ENCODE measurements at places on chromosomes 11 and 22.

GRCh38 chr11:45641961-45642360 lies 23.5 kb downstream of the CHST1 start:
- no peak for DNase-seq

GRCh38 chr11:19769820-19770219 lies 57.2 kb downstream of the NAV2 start:
- DNase-seq: no peak

DNA sequence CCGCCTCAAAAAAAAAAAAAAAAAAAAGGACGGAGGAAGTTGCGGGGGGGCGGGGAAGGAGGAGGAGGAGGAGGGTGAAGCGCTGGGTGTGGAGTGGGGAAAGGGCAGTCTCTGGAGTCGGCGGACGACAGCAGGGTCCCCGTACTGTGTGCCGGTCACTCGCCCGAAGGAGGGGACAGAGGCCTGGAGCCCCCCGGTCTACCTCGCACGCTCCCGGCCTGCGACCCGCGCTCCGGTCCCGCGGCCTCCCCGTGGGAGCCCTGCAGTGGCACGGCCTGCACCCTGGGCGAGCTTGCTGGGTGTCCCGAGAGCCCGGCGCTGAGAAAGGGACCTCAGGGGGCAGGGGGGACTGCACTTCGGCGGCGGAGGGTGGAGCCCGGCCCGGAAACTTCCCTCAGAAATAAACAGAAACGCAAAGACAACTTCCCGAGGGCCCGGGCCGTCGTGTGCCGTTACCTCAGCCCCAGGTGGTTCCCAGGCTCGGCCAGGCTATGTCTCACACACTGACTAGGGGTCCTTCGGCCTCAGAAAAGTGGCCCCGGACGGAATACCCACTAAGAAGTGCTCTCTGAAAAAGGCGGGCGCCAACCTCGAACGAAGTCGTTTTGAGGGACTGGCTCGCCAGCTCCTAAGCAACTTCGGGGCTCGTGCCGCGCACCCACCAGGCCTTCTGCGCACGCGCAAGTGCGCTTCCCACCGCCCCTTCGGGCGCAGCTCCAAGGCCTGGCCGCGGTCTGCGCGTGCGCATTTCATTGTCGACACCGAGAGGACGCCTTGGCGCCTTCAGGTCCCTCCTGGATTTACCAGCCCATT lies at the start of gene MAJIN:
MAJIN (minus strand) TSS at position 688 of the 813 bp plus-strand sequence. CDS start 12,703 bp downstream, outside the sequence.
- peak; percentile 82 for DNase-seq

DNA sequence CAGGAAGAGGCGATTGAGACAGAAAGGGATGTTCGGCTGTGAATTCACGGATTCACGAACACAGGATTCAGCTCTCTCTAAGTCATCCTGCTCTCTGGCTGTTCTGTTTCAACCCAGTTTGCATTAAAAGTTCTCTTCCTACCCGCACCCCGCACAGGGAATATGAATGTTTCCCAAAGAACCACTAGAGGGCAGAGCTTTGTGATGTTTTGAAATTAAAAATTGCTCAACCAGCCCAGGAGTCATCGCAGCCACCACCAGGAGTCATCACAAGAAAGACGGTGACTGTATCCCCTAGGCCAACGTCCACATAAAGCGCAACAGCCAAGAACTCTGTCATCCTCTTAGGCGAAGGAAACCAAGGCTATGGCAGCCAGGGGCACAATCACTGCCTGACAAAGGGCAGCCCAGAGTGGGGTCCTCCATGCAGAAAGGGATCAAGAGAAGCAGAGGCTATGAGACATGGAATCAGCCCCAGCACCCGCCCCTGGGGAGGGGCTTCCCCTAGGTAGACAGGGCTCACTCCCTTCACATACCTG lies 122.4 kb downstream of the WT1 start:
- DNase-seq: no peak

GRCh38 chr11:13841393-13841792 lies 121.1 kb upstream of the SPON1 start:
- DNase-seq: no peak

DNA sequence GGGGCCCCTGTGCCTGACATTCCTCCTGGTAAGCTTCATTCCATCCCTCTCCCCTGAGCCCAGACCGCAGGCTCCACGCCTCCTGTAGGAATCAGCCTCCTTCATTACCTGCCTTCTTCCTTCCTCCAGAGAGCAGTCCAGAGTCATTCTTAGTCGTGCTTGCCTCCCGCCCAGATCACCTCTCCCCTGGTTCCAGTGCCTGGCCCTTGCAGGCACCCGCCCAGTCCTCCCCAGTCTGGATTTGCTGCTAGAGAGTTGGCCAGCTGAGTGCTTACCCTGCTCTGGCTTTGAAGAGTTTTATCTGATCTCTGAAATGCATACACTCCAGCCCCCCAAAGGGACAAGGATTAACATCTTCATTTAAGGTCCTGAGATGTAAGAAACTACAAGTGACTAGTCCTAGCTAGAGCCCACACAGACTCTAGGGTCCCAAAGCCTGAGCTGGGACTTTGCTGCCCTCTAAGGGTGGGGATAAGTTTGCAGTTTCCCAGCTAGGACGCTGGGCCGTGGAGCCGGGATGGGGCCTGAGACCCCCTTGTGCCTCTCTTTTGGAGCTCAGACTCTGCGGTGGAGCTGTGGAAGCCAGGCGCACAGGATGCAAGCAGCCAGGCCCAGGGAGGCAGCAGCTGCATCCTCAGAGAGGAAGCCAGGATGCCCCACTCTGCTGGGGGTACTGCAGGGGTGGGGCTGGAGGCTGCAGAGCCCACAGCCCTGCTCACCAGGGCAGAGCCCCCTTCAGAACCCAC lies 1.6 kb downstream of the NR1H3 start:
- peak; percentile 29 for DNase-seq

DNA sequence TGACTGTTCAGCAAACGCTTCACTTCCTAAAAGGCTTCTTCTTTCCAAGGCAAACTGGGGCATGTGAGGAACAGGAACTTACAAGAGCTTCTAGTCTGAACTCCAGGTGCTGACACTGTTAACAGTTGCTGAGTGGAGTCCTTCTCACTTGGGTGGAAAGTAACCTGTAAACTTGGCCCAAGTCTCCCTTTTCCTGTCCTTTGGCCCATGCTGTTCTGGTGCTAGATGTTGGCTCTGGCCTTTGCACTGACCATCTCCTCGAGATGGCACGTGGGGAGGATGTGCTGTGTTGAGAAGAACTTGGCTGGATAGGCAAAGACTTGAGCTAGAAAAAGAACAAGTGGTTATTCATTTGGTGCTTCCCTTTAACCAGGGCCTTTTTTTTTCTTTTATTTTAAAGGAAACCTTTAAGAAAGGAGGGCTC lies 53.6 kb downstream of the PTPRJ start:
- DNase-seq: no peak

DNA sequence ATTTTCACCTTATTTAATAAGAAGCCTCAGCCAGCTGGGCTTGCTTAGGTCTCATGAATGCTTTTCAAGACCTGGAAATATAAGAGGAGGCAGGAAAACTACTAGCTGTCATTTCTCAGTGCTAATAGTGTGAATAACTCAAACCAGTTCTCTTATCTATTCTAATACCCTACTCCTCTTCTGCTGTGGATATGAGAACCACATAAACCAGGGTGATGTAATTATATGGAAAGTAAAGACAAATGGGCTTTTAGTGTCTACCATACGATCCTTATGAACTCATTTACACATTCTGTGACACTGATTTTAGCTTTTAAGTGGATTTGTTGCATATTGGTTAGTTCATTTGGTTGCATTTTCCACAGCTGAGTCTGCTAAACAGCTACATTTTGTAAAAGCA lies 8.6 kb downstream of the PDGFD start:
- no peak for DNase-seq

DNA sequence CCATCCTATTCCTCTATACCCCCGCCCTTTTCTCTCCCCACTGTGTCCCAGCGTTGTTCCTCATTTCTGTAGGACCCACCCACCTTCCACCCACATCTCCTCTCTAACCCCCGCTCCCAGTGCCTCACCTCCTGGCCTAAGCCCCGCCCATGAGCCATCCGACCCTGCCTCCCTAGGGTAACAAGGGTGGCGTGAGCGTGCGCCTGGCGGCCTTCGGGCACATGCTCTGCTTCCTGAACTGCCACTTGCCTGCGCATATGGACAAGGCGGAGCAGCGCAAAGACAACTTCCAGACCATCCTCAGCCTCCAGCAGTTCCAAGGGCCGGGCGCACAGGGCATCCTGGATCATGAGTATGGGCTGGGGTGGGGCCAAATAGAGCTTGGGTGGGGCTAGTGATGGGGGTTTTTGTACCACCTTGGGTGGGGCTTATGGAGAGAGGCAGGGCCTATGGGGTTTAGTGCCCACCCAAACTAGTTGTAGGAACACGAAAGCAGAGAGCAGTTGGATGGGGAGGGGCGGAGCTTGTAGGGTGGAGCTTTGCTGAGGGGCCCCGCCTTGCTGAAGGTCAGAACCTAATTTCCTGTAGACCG lies 4.5 kb downstream of the INPP5J start:
- no peak for DNase-seq

DNA sequence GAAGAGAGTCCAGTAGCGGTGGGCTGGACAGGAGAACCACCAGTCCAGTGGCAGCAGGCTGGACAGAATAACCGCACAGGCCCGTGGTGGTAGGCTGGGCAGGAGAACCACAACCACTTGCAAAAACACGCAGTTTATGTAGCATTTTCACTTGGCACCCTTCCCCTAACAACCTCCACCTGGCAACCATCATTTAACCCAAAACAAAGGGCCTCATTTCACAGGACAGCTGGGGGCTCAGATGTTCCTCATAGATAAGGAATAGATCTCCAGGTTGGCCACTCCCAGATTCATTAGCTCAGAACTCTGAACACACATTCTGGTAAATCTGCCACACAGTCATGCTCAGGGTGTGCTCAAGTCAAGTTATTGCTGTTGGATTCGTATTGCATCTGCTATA lies 41.2 kb downstream of the SYTL2 start:
- DNase-seq: no peak

- no peak for DNase-seq
Measured at GRCh38 chr11:6258141-6258540, 1.5 kb upstream of the CCKBR start.

DNA sequence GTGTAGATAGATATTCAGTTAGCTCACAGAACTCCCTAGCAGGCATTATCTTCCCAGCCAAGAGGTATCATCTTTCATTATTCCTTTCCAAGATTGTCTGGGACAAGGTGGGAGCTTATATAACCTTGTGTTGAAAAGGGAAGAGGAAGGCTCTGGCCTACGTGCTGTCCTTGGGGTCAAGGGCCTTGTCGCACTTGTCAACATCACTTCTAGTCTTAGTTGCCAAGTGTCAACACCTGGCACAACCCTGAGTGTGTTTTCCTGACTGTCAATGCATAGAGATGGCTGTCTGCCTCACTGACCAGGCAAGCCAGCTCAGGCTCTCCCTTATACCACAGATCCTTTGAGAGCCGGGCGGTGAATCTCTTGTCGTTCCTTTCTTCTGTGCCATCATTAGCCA lies 331.9 kb downstream of the CNTN5 start:
- DNase-seq: no peak

- no peak for DNase-seq
Measured at GRCh38 chr22:49613511-49614270, 214.0 kb downstream of the BRD1 start.

GRCh38 chr11:59999691-60000090 lies 17.3 kb upstream of the OOSP4B start:
- DNase-seq: no peak

GRCh38 chr11:10979529-10979928 lies 121.7 kb upstream of the ZBED5 start:
- no peak for DNase-seq

GRCh38 chr22:38694049-38694448 lies 6.7 kb downstream of the JOSD1 start:
- DNase-seq: no peak

- DNase-seq: no peak
Measured at GRCh38 chr11:19511066-19511412, 201.6 kb upstream of the NAV2 start.

- DNase-seq: peak; percentile 49
Measured at GRCh38 chr22:24421428-24421931, 5.9 kb upstream of the ADORA2A start.

DNA sequence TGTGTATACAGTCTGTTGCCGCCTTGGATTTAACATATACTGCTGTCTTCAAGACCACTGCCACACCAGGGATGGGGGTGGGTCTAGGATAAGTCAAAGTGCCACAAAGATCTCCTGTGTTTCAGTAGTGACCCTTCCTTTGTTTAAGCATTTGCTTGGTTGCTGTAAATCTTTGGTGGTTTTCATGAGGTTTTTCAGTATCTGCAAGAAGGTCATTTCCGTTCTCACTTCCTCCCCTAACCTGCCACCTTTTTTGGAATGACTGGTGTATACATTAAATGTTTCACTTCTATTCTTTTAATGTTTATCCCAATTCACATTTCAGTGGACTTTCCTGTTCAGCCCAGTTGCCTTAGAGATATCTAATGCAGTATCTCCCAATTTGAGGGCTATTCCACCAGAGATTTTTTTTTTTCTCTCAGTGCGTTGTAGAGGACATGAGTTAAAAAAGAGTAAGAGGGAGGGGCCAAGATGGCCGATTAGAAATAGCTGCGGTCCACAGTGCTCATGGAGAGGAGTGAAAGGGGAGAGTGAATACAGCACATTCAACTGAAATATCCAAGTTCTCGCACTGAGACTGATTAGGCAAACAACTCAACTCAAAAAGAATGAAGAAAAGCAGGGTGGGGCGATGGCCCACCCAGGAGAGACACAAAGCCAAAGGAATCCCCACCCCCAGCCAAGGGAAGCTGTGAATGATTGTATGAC lies 43.2 kb downstream of the USP47 start:
- no peak for DNase-seq

GRCh38 chr11:14118072-14118471 lies 155.5 kb downstream of the SPON1 start:
- no peak for DNase-seq

- no peak for DNase-seq
Measured at GRCh38 chr11:61654397-61654829, 25.8 kb upstream of the DAGLA start.

DNA sequence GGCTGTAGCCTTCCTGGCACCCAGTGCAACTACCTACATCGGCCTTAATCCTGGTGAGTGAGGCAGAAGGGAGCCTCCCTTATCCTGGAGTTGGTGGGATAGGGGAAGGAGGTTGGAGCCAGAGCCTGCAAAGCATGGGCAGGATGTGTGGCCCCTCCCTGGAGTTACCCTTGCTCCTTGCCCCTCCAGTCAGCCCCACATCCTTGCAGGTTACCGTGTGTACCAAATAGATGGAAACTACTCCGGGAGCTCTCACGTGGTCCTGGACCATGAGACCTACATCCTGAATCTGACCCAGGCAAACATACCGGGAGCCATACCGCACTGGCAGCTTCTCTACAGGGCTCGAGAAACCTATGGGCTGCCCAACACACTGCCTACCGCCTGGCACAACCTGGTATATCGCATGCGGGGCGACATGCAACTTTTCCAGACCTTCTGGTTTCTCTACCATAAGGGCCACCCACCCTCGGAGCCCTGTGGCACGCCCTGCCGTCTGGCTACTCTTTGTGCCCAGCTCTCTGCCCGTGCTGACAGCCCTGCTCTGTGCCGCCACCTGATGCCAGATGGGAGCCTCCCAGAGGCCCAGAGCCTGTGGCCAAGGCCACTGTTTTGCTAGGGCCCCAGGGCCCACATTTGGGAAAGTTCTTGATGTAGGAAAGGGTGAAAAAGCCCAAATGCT lies 3.9 kb downstream of the SMPD1 start:
- DNase-seq: no peak

- no peak for DNase-seq
Measured at GRCh38 chr11:57417056-57417455, 9.9 kb downstream of the SLC43A3 start.
